ENCODE measurements at places on chromosomes 4 and X.

GRCh38 chrX:133563705-133564104 lies 148.4 kb upstream of the GPC4 start:
- DNase-seq: no peak

DNA sequence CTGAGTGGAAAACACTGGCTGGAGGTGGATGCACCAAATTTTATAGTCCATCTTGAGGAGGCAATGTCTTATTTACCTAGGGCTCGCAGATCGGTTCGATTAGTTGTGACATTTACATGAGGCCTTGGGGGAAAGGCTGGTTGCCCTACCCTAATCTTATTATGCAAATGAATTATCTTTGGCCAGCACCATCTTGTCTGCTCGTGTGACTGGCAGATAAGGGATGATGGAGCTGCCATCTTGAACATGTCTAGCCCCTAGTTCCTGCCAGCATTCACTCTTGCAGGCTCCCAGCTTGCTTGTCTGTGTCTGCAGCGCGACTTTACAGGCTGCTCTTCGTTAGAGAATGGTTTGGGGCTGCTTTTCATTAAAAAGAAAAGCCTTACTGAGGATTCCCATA lies 61.9 kb downstream of the SEC24B start:
- no peak for DNase-seq

- peak; percentile 53 for DNase-seq
Observed at GRCh38 chrX:47556045-47556623, 4.9 kb upstream of the ARAF start.

DNA sequence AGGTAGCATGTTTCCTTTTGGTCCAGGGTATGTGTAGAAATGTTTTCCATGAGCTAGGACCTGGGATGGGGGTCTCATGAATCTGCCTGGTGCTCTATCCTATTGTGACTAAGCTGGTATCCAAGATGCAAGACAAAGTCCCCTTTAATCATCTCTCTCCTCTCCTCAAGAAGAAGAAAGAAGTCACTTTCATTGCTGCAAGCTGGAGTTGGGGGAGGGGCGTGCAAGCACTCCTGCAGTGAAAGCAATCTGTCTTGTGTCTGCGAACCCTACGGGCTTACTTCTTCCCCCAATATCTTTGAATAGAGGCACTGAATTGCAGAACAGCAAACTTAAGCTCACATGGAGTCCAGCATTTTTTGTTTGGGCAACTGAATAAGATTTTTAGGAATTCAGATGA lies 27.2 kb upstream of the GRPR start:
- DNase-seq: no peak

GRCh38 chr4:140641105-140641555 lies 72.4 kb upstream of the UCP1 start:
- no peak for DNase-seq

- no peak for DNase-seq
Observed at GRCh38 chrX:41664375-41664901, 24.3 kb upstream of the GPR34 start.

DNA sequence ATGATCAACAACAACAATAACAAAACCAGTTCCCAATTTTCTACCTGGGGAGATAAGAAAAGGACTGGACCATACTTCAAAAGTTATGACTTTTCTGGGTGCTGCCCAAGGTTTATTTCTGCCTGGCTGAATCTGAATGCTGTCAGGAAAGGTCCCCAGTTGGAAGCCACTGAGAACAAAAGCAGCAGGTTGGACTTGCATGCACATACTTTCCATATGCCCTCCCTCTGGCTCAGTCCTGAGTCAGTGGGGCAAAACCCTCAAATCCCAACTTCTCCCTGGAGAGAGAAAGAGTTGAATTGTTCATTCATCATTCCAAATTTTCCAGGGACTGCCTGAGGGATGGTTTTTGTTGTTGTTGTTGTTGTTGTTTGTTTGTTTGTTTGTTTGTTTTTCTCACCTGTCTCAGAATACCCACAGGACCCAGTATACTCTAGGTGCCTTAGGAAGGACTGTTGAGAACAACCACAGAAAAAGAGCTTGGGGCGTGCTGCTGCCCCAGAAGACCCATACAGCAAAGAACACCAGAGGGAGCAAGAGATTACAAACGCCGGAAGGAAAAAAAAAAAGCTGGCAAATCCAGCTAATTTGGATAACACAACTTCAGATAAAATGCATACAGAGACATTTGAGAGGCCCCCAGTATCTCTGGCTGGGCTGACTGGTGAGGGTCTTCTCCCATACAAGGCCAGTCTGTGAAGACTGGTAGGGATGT lies 138.9 kb upstream of the INPP4B start:
- DNase-seq: no peak

GRCh38 chrX:19579485-19579884 lies 64.2 kb upstream of the MAP3K15 start:
- DNase-seq: no peak

GRCh38 chrX:69287095-69287494 lies 121.8 kb upstream of the PJA1 start:
- DNase-seq: no peak

DNA sequence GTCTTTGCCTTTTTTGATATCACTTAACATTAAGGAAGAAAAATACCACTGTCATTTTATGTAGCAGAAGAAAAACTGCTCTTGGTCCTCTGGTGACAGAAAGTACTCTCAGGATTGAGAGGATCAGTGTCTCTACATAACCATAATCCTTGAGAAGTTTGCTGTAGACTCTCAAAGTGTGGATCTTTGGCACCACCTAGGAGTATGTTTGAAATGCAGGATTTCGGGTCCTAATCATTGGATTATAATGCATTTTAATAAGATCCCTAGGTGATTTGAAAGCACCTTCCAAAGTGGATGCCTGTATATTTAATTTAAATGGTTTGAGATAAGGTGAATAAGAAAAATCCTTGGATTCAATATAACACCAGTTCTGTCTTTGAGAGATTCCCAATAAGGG lies 23.2 kb downstream of the MOB1B start:
- no peak for DNase-seq

DNA sequence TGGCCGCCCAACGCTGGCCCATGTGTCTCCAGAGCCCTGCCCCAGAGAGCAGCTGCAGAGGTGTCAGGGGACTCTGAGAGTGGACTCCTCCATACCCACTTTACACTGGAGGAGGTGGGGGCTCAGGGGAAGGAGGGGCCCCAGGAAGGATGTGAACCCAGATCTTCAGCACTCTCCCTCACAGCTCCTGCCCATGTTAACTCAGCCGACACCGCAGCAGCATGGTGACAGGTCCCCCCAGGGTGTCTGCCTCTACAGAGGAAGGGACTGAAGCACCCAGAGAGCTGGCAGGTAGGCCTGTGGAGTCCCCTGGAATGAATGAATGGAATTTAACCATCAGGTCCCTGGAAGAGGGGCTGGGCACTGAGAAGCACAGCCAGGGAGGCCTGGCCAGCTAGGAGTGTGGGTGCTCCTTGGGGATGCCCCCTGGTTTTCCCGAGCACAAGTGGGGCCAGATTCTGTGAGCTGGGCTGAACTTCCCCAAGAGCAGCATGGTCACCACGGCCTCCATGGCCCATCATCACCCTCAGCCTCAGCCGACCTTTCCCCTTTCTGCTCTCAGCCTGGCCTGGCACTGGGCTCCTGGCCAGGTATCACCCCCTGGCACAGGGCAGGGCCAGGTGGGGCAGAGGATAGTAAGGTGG lies 21.9 kb downstream of the SH3BP2 start:
- DNase-seq: no peak

GRCh38 chrX:96568071-96568470 lies 116.6 kb upstream of the DIAPH2 start:
- no peak for DNase-seq

DNA sequence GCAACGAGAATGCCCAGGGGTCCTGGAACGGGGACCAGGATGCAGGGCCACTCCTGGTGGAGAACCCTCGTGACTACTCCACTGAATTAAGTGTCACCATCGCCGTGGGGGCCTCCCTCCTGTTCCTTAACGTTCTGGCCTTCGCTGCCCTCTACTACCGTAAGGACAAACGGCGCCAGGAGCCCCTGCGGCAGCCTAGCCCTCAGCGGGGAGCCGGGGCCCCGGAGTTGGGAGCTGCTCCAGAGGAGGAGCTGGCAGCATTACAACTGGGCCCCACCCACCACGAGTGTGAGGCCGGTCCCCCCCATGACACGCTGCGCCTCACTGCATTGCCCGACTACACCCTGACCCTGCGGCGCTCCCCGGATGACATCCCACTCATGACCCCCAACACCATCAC lies 24.9 kb downstream of the NLGN3 start:
- DNase-seq: no peak

DNA sequence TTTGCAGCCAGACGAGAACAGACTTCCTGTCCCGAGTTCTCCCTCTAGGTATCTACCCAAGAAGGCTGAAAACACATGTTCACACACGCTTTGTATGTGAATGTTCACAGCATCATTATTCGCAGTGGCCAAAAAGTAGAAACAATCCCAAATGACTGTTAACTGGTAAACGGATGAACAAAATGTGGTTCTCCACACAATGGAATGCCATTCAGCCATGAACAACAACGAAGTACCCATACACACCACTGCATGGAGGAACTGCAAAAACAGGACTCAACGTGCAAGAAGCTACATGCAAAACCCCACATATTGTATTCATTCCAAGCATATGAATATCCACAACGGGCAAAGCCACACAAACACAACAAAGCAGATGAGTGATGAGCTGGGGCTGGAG lies 45.0 kb downstream of the PDHA1 start:
- DNase-seq: no peak

- DNase-seq: no peak
Observed at GRCh38 chr4:4308800-4309441, 18.9 kb downstream of the ZBTB49 start.

DNA sequence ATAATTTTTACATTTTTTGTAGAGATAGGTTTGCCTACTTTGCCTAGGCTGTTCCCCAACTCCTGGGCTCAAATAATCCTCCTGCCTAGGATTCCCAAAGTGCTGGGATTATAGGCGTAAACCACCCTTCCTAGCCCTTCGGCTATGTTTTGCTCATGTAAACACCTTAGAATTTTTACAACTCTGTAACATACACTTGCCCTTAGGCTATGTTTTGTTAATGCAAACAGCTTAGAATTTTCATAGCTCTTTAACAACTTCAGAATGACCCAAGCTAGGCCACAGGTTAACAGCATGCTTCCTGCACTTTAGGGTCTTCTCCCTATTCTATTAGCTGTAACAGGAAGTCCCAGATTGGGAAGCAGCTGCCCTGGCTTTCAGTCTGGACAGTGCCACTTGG lies 24.2 kb downstream of the KLHL15 start:
- DNase-seq: no peak

DNA sequence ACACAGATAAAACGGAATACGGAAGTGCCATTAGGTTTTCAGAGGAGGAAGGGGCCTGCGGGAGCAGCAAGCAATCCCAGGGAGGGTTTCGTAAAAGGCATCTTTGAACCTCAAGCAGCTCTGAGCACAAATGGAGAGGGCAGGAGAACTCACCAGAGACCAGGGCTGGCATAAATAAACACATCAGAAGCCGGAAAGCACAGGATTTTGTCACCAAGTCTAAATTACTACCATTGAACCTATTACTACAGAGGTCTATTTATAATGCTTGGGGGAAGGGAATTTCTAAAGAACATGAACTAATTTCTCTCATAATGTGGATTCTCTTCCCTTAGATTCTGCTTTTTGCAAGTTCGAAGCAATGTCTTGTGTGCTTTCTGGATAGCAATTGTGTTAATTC lies 39.6 kb upstream of the MBTPS2 start:
- DNase-seq: no peak

- no peak for DNase-seq
Observed at GRCh38 chr4:18180122-18180521, 158.6 kb upstream of the LCORL start.

- DNase-seq: no peak
Observed at GRCh38 chr4:88674979-88675378, 22.6 kb downstream of the NAP1L5 start.

- no peak for DNase-seq
Observed at GRCh38 chrX:2520539-2520938, 19.8 kb upstream of the DHRSX start.

DNA sequence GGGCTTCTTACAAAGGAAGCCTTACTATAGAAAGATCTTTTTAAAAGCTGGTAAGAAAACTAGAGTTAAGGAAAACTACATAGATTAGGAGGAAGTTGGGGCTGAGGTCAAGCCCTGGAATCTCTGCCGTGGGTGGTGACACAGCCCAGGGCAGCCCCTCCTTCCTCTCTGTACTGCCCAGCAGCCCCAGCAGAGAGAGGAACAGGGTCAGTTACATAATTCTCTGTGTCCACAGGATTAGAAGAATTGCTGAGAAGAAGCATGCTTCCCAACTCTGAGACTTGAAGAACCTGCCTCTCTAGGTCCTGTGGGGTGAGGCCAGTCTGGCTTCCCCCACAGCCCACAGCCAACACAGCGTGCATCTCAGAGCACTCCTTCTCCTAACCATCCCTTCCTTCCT lies 9.2 kb upstream of the ABLIM2 start:
- DNase-seq: no peak

GRCh38 chr4:55017406-55017805 lies 108.0 kb downstream of the KDR start:
- DNase-seq: no peak

GRCh38 chr4:173038192-173038896 lies 130.3 kb upstream of the GALNT7 start:
- no peak for DNase-seq

DNA sequence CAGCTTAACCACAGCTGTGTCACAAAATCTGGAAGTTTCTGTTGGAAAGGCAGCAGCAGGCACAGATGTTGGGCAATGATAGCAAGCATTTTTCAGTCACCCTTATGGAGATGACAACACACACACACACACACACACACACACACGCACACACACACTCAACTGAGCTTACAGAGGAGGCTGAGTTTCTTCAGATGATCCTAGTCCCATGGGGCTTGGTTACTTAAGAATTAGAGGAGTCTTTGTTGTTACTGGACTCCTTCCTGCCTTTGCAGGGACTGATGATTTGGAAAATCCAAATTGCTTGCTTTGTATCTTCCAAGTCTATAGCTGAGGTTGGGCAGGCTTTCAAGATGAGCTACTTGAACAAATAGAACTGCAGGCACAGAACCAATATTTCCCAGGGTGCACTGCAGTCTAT lies 740.1 kb upstream of the PITX2 start:
- no peak for DNase-seq

DNA sequence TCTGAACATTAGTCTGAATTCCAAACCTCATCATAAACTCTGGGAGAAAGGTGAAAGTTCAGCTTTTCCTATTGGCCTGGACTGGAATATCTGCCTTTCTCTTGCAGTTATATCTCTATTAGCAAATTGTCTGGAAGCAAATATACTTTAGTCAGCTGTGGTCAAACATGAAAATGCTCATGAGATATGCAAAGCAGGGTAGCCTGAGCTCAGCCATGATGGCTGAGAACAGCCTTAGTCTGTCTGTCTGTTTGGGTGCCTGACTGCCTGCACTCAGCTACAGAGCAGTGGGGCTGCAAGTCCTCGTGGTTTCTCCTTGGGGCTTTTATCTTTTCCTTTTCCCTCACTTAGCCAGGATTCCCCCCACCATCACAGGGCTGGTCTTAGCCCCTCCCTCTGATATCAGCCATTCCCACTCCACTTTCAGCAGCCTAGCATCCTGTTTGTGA lies 19.5 kb upstream of the PGRMC2 start:
- no peak for DNase-seq

GRCh38 chrX:149363965-149364364 lies 141.1 kb downstream of the IDS start:
- DNase-seq: no peak
